GM04503 (cell line): ENCODE measurements at places on chromosomes 13 and 19.

DNA sequence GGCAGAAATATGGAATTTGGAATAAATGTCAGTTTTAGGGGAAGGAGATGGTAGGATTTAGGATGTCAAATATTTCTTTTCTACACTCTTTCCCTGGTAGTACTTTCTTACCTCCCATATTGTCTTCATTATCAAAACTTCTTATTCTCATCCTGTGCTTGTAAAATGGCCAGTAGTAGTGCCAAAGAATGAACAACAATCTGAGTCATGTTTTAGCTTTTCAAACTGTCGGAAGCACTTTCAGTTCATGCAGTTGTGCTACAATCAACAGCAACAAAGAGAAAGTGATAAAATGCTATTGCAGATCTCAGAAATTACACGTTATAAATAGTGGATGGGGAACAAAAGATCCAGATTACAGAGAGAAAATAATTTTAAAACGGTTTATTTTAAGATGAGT lies 193.7 kb upstream of the RXFP2 start:
- peak; percentile 44 for DNase-seq

GRCh38 chr13:113874579-113875428 lies 10.9 kb upstream of the GAS6 start:
- DNase-seq = no peak

DNA sequence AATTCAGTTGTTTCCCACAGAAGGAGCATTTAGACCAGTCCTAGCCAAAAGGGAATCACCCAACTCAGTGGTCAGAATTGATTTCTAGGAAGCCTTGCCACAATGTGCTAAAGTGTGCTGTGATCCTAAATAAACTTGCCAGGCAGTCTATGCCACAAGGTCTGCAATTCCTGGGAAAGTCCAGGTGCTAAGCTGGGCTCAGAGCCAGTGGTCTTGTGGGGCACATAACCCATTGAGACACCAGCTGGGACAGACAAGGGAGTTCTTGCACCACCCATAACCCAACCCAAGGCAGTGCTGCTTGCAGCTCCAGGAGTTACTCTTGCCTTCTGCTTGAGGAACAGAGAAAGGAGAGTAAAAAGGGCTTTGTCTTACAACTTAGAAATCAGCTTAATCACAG lies 489.5 kb upstream of the SPRY2 start:
- no peak for DNase-seq

DNA sequence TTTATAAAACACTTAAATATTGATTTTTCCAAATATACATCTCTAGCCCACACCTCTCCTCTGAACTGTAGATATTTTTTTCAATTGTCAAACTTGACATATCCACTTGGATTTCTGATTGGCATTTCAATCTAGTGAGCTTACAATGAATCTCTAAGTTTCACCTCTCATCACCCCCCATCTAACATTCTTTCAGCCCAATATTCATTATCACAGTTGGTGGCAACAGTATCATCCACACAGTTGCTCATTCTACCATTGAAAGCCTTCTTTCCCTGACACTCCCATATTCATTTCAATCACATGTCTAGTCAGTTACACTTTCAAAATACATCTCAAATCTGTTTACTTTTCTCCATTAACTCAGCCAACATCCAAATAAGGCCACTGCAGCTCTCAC lies 385.2 kb downstream of the PCDH20 start:
- no peak for DNase-seq

DNA sequence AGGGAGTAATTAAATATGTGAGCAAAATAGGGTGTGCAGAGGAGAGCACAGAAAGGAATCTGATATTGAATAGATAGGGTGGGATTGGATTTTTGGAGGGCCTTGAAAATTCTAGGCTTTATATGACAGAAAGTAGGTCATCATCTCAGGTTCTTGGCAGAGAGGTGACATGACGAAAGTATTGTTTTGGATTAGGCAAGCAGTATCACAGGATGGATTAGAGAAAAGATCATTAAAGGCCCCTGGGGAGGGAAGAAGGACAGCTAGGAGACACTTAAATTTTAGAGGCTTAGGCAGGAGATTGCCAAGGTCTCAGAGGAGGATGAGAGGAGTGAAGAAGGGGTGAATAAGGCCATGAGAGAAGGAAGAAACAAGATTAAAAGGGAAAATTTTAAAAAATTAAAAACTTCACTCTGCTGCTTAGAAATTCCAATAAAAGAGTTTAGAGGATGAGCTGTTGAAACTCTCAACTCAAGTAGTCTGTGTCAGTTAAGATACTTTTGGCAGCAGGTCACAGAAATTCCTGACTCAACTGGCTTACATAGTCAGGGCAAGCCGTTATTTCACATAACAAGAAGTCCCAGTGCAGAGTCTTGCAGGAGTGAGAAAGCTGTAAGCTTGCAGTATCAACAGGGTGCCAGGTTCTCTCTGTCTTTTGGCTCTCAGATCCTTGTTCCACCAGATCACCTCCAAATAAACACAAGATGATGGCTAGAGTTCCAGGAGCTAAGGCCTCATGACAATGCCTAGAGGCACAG lies 8.8 kb downstream of the GPC6 start:
- peak; percentile 66 for DNase-seq

GRCh38 chr19:17333611-17334413 lies 843 bp downstream of the ANO8 start:
- peak; percentile 43 for DNase-seq

GRCh38 chr19:33039108-33039599 lies 25.5 kb downstream of the RHPN2 start:
- DNase-seq = no peak

DNA sequence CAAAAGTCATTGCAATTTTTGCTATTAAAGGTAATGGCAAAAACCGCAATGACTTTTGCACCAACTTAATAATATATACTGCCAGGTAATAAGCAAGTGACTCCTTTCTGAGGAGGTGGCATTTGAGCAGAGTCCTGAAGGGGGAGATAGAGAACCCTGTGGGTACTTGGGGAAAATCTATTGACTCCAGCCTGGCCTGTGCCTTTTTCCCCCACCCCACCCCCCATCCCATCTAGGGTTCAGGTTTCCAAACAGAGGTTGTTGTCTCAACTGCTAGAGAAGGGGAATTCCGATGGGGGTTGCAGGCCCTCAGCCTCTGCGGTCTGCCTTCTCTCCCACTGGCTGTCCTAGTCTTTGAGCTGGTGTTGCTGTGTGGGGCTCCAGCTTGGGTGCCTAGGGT lies 11.5 kb downstream of the S1PR2 start:
- DNase-seq = no peak

DNA sequence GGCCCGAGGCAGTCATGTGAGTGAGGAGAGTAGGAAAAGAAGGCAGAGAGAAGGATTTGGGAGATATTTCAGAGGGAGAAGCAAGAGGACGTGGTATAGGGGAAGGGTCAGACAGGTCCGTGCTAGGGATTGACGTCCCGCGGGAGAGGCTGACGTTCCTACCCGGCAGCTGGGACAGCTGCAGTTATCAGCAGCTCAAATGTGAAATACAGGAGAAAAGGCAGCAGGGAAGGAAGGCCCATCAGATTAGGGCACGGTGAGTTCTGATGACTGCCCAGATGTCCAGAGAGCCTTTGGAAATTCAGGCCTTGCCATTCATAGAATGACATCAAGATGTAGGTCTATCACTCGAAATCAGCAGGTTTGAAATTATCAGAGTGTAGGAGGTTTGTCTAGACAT lies 88.4 kb downstream of the IRS2 start:
- no peak for DNase-seq

DNA sequence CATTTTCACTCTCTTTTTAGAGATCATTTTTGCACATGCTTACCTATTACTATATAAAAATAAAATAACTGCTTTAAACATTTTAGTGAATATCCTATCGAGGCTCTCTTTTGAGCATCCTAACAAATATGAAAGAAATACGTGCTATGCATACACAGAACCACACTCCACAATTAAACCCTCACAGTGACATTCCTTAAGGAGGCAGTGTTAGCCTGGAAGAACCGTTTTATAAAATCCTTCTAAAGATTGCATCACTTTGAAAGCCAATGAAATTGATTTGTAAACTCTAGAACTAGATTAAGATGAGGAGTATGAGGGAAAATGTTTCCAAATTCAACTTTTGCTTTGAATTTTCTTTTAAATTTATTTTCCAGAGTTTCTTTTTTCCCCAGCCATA lies 11.1 kb upstream of the ENOX1 start:
- DNase-seq = no peak

- no peak for DNase-seq
Measured at GRCh38 chr19:5250127-5250659, 90.4 kb downstream of the PTPRS start.

GRCh38 chr13:65553096-65553727 lies 1676.9 kb downstream of the PCDH9 start:
- no peak for DNase-seq

- no peak for DNase-seq
Measured at GRCh38 chr13:111319998-111320911, at the start of gene TEX29. TSS of gene TEX29 (plus strand) at chr13:111320642. CDS start at chr13:111320891, 249 bp downstream.

GRCh38 chr13:112248406-112248760 lies 127.8 kb upstream of the SPACA7 start:
- DNase-seq = no peak

- DNase-seq = no peak
Measured at GRCh38 chr13:91632086-91632485, 233.7 kb downstream of the GPC5 start.

GRCh38 chr13:80873589-80873988 lies 532.7 kb upstream of the SPRY2 start:
- DNase-seq = no peak

- DNase-seq = no peak
Measured at GRCh38 chr13:108680011-108680410, 50.6 kb downstream of the MYO16 start.

DNA sequence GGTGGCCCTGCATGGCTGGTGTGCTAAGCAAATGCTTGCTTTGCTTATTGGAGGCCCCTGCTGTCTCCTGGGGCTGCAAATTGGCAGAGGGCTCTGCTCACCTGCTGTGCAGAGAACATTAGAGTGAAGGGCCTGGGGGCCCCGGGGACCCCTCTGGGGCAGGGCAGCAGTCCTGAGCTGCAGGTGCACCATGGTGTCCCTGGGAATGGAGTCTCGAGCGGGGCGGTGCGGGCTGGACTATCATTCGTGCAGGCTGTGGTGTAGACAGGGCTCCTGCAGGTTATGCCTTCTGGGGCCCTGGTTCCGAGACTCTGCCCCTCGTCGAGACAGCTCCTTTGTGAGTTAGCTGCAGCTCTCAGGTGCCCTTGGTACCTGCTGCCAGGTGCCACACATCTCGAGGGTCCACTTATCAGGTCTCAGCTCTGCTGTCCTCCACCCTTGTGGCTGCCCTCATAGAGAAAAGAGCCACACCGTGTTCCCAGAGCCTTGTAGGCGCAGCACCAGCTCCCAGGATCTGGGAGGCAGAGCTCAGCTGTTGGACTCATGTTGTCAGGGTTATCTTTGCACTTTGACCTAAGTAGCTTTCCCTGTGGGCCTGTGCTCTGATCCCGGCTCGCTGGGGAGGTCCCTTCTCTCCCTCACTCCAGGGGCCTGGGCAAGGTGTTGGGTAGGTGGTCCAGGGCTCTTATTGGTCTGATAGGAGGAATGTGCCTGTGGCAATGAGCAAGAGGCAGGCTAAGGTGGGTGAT lies 58.0 kb upstream of the ZNF536 start:
- no peak for DNase-seq

- no peak for DNase-seq
Measured at GRCh38 chr19:17125062-17125727, 49.6 kb downstream of the MYO9B start.

DNA sequence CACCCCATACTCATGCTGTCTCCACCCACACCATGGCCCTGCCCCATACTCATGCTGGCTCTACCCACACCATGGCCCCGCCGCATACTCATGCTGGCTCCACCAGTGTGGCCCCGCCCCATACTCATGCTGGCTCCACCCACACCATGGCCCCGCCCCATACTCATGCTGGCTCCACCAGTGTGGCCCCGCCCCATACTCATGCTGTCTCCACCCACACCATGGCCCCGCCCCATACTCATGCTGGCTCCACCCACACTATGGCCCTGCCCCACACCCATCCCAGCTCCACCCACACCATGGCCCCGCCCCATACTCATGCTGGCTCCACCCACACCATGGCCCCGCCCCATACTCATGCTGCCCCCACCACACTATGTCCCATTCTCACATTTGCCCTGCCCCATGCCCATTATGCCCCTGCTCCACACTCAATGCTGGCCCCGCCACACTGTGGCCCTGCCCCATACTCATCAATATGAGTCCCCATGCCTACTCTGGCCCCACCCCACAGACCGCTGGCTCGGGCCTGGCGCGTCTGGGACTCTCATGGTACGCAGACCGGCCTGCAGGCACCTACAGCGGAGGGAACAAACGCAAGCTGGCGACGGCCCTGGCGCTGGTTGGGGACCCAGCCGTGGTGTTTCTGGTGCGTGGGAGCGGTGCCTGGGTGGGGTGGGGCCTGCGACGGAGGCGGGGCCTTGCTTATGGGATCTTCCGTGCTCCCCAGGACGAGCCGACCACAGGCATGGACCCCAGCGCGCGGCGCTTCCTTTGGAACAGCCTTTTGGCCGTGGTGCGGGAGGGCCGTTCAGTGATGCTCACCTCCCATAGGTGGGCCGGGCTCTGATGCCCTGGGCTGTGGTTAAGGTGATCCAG lies 3.7 kb upstream of the ARHGAP45 start:
- DNase-seq = no peak

GRCh38 chr19:49210108-49210900 lies 52.7 kb downstream of the TRPM4 start:
- no peak for DNase-seq

DNA sequence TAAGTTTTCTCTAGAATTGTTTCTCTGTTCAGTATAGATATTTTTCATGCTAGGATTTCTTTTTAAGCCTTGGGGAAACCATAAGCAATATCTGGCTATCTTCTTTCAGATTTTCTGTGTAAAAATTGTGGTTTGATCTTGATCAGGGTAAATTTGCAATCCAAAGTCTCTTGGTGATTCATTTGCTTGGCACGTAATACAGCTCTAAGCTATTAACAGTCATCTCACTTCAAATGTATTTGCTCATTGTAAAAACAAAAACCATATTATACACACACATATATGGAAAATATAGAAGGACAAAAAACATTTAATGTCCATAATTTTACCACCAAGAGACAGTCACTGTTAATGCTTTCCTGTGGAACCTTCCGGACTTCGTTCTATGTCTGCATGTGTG lies 191.0 kb downstream of the SHISA2 start:
- DNase-seq = no peak

DNA sequence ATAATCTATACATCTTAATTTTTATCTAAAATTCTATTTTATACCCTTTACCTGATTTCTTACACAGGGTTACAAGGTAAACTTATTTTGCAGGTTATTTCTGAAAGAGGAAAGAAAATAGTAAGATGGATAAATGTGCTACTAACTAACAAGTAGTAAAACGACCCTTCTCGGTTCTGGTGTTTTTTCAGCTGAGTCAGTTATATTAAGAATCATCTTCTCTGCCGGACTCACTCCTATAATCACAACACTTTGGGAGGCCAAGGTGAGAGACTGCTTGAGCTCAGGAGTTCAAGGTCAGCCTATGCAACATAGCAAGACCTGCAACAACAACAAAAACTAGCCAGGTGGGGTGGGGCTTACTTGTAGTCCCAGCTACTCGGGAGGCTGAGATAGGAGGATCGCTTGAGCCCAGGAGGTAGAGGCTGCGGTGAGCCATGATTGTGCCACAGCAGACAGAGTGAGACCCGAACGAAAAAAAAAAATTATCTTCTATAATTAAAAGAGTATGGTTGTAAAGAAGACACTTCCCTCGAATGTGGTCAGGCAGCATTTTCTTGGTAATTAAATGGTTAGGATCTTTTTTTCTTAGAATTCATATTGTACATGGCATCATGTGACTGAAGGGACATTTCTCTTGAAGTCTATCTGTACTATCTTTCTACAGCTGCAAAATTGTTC lies 27.9 kb upstream of the RCBTB2 start:
- DNase-seq = no peak
